Astrocyte (in vitro differentiated cells and primary cell): ENCODE measurements at places on chromosomes 4 and X.

- DNase-seq = no peak
These were observed 417.7 kb upstream of the GALNT7 start for GRCh38 chr4:172750910-172751309.

DNA sequence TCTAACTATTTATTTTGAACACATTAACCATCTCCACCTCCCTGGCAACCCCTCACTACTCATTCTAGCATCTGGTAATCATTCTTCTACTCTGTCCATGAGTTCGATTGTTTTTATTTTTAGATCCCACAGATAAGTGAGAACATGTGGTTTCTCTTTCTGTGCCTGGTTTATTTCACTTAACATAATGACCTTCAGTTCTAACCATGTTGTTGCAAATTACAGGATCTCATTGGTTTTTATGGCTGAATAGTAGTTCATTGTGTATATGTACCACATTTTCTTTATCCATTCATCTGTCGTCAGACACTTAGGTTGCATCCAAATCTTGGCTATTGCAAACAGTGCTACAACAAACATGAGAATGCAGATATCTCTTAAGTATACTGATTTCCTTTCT, 33.4 kb upstream of the FAM47B start:
- DNase-seq = no peak

GRCh38 chrX:129007631-129008030, 515.7 kb downstream of the SMARCA1 start:
- no peak for DNase-seq

GRCh38 chr4:25977397-25978170, 63.6 kb downstream of the SMIM20 start:
- no peak for DNase-seq

DNA sequence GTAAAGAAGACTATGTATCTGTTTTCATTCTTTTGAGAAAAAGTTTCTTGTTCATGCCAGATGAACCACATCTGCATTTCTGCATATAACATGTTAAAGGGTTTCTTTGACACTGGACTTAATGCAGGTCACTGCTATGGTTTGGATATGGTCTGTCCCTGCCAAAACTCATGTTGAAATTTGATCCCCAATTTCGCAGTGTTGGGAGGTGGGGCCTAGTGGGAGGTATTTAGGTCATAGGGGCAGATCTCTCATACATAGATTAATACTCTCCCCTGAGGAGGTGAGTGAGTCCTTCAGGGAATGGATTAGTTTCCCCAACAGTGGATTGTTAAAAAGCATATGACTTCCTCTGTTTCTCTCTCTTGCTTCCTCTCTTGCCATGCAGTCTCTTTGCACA, 45.9 kb upstream of the TMEM33 start:
- no peak for DNase-seq

DNA sequence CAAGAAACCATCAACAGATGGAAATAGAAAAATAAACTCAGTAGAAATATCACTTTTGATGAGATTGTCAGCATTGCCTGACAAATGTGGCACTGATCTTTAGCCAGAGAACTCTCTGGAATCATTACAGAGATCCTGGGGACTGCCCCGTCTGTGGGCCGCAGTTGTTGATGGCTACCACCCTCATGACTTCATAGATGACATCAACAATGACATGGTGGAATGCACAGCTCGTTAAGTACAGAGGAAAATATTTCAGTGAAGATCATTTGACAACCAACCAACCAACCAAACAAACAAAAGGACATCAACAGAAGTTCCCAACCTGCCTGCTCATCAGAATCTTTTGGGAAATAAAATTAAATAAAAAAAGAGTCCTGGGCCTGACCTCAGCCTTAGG, 132.6 kb downstream of the UCHL1 start:
- no peak for DNase-seq

GRCh38 chr4:16386711-16387320, 160.5 kb upstream of the TAPT1 start:
- no peak for DNase-seq

- DNase-seq = peak; percentile 44
These were observed 104.8 kb upstream of the KIT start for GRCh38 chr4:54553001-54553400.

DNA sequence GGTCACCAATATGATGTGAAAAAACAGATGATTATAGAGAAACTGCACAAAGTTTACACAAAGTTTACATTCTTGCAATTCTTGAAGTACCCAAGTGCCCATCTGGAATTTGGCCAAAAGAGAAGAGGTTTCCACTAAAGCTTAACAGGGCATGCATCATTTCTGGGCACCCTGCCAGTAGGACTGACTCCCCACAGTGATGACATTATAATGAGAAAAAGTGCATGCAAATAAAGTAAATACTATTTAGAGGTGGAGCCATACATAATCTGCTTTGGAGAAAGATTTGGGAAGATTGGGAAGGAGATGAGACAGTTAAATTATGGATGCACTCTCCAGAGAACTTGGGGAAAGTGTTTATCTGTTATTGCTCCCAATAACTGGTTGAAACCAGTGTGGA, 93.7 kb upstream of the TRPC3 start:
- DNase-seq = peak; percentile 85

GRCh38 chr4:140856621-140857062, 100.5 kb upstream of the TBC1D9 start:
- DNase-seq = peak; percentile 86

DNA sequence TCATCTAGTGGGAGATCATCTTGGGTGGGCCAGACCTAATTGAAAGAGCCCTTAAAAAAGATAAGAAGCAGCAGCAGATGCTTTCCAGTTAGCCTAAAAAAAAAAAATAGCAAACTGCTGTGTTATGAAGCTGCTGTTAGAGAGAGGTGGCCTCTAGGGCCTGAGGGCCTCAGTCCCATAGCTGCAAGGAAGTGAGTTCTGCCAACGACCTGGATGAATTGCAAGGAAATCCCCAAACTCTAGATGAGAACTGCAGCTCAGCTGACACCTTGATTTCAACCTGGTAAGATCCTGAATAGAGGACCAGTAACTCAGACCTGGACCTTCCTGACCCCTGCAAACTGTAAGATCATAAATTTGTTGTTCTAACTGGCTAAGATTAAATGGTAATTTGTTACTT, 275.2 kb downstream of the TENM3 start:
- no peak for DNase-seq

DNA sequence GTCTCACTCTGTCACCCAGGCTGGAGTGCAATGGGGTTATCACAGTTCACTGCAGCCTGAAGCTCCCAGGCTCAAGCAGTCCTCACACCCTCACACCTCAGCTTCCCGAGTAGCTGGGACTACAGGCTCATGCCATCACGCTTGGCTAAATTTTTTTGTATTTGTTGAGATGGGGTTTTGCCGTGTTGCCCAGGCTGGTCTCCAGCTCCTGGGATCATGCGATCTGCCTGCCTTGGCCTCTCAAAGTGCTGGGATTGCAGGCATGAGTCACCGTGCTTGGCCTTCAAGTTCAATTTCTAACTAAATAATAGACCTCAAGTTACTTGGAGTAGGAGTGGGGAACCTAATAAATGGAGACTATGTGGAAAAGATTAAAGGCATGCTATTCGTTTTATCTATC, 48.9 kb downstream of the MND1 start:
- DNase-seq = peak; percentile 70

GRCh38 chrX:73525928-73526690, 36.9 kb upstream of the CHIC1 start:
- no peak for DNase-seq

- no peak for DNase-seq
These were observed 436.9 kb downstream of the NLGN4X start for GRCh38 chrX:5791721-5792120.

- DNase-seq = no peak
These were observed 19.6 kb downstream of the WDR1 start for GRCh38 chr4:10096978-10097335.

DNA sequence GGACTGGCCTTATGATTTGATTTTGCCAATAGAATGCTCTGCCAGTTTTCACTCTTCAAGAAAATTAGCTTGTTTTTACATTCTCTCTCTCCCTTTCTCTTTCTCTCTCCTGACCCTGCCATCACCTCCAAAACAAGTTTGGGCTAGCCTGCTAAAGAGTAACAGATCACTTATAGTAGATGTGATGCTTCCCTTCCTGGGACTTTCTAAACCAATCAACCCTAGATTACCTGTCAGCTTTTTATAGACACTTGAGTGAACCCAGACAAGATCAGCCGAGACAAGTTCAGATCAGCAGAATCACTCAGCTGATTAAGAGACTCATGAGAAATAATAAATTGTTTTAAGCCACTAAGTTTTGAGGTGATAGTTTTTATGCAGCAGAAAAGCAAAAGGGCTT, 521.2 kb downstream of the ANKRD50 start:
- no peak for DNase-seq
